ENCODE measurements at places on chromosomes 5 and 9.

- no peak for DNase-seq
These were observed 163.6 kb upstream of the SMIM23 start for GRCh38 chr5:171622010-171622409.

DNA sequence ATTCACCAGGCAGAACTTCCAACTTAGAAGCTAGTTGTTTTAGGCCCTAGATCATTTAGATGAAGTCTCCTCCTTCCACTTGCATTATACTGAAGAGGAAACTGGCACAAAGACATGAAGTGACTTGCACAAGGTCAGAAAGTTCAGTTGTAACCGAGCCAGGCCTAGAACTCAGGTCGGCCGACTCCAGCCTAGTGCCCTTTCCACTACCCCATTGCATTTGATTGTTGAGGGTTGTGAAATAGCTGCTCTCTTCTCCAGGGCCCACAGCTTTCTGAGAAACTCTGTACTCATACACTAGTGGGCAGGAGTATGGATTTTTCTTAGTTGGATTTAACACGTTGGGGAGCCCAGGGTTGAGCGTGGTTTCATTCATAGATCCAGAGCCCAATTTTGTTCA lies 5.6 kb downstream of the ZNF462 start:
- no peak for DNase-seq

- no peak for DNase-seq
These were observed 178.7 kb downstream of the FSTL4 start for GRCh38 chr5:133433641-133434040.

DNA sequence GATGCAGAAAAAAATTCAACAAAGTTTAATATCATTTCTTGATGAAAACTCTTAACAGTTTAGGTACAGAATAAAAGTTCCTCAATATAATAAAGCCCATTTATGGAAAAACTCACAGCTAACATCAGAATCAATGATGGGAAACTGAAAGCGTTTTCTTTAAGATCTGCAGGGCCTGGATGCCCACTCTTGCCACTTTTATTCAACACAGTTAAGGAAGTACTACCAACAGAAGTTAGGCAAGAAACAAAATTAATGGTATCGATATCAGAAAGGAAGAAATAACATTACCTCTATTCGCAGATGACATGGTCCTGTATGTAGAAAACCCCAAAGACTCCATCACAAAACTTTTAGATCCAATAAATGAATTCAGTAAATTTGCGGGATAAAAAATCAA lies 542.4 kb upstream of the RGMB start:
- DNase-seq, result no peak

DNA sequence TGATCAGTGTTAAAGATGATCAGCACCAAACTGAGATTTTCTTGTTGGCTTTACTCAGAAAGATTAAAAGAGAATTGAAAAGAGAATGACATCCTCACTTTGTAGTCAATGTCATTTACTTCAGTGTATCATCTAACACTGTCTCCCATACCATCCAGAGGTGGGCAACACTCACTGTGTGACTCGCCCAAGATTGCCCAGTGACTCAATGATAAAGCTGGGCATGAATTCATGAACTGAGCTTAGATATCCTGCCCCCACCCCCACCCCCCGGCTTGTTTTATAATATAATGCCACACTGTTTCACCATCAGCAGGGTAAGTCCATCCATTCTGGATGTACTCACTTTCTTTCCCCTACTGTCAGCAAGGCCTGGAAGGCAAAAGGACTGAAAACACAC lies 242.2 kb downstream of the FAM114A2 start:
- no peak for DNase-seq

- DNase-seq, result no peak
These were observed 50.4 kb upstream of the SYNPO start for GRCh38 chr5:150589862-150590601.

GRCh38 chr9:91043056-91043810 lies 241.6 kb downstream of the SYK start:
- no peak for DNase-seq

DNA sequence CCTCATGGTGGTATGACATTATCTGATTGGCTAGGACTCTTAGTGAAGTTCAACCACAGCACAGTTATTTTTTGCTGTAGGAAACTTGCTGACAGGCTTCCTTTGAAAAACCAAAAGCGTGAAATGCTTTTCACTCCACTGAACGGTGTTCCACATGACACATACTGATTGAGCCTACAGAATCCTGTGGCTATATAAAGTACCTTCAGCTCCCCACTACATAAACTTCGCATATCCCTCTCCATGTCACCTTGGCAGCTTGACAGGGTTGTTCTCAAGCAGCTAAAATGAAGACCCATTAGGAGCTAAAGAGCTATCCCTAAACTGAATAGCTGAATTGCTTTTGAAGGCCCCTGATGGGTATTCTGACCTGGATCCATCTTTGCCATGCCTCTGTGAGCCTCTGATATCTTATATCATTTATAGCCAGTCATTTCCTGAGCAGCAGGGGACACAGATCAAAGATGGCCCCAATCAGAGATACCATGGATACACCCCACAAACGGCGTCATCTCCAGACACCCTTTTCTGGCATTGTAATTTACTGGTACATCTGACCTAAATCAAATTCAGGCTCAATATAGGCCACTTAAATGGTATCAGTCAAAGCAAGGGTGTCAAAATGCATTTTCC lies 91.5 kb downstream of the APBA1 start:
- DNase-seq, result no peak

DNA sequence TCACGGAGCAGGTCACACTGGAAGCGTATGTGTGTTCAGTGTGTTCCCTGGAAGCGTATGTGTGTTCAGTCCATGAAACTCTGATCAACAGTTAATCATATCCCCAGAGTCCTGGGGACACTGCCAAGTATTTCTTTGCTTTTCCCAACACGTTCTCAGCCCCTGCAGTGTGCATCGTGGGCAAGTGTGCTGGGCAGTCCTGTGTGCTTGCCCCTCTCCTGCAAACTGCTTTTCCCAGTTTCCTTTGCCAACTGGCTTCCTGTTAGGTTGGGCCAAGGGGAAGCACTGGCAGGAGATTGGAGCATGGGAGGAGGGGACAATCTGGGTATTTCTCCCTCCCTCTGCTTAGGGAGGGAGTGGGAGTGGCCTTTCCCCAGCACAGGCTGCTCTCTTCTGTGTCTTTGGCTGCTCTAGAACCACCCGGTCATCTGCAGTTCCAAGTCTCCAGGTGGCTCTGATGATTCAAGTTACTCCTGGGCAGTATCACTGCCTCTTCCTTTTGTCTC lies 36.8 kb upstream of the NEK6 start:
- DNase-seq, result peak; percentile 94

GRCh38 chr5:121399879-121400278 lies 451.8 kb upstream of the FTMT start:
- no peak for DNase-seq

GRCh38 chr5:2155556-2155955 lies 272.8 kb upstream of the IRX4 start:
- no peak for DNase-seq

GRCh38 chr5:122780296-122780695 lies 5.4 kb downstream of the SNX2 start:
- no peak for DNase-seq

- peak; percentile 39 for DNase-seq
These were observed 175.8 kb upstream of the CHD1 start for GRCh38 chr5:99104538-99105132.

GRCh38 chr5:132215329-132215728 lies 12.3 kb downstream of the P4HA2 start:
- peak; percentile 66 for DNase-seq

DNA sequence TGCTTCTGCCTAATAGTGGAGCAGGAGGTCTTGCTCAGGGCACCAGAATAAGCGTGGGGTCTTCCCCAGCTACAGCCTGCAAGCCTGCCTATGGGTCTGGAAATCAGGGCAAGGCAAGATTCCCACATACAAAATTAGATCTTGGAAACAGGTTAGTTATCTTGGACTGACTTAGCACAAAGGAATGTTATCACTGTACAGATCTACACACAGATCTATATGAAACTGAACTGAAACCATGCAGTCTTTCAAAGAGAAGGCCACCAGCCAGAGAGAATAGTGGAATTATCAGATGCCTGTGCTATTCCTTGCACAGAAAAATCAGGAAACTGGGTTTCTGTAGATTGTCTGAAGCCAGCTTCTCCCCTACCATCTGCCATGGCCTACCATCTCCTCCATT lies 585.7 kb downstream of the ACTL7B start:
- no peak for DNase-seq

All from NCI-H2029 (cell line).